T-helper 1 cell (primary cell): ENCODE measurements at places on chromosomes 1 and 21.

DNA sequence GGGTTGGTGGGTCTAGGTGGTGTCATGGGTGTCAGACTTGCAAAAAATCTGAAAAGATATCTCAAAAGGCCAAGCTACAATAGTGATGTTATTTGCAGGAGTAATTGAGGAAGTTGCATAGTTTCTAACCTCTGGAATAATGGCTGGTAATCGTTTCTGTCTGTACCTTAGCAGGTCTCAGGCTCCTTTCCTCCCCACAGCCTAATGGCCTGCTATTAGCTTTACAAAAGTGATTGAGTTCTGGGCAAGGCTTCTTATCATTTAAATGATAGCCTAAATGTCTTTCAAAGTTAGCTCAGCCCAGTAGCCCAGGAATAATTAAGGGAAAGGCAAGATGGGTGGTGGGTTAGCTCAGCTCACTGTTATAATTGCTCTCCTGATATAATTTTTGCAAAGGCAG lies 37.7 kb upstream of the IGSF5 start:
- no peak for DNase-seq

DNA sequence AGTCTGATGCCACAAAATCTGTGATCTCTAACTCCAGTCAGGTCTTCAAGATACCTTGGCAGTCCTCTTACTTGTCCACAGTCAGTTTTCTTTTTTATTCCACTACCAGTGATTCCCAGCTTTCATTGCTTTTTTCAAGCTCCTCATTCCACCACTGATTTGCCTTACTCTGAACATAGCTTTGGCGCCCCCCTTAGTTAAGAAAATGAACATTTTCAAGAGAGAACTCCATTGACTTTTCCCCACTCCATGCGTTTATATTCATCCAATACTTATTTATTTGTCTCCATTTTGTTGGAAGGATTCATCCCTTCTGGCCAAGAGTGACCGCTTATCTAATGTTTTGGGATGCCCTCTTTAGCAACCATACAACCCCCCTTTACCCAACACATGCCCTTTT lies 33.9 kb upstream of the IPO9 start:
- no peak for DNase-seq

DNA sequence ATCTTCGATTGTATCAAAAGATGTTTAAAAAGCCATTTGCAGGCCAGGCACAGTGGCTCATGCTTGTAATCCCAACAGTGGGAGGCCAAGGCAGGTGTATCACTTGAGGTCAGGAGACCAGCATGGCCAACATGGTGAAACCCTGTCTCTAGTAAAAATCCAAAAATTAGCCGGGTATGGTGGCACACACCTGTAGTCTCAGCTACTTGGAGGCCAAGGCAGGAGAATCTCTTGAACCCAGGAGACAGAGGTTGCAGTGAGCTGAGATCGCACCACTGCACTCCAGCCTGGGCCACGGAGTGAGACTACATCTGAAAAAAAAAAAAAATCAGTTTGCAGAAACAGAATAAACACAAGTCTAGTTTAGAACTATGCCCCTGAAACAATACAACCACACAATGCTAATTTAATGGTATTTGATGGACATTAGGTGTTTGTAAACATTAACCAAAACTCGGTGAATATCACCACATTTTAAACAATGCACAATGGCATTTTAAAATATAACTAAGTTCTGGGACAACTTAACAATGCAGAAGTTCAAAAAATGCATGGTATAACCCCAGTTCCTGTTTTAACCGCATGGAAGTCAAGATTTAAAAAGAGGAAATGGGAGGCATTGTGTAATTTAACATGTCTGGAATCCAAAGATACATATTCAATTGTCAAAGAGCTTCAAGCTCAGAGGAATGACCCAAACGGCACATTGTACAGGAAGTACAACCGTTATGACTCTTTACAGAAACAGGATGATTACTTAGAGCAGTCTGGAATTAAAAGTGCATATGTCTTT lies 7.1 kb upstream of the PTTG1IP start:
- DNase-seq: peak; percentile 48

DNA sequence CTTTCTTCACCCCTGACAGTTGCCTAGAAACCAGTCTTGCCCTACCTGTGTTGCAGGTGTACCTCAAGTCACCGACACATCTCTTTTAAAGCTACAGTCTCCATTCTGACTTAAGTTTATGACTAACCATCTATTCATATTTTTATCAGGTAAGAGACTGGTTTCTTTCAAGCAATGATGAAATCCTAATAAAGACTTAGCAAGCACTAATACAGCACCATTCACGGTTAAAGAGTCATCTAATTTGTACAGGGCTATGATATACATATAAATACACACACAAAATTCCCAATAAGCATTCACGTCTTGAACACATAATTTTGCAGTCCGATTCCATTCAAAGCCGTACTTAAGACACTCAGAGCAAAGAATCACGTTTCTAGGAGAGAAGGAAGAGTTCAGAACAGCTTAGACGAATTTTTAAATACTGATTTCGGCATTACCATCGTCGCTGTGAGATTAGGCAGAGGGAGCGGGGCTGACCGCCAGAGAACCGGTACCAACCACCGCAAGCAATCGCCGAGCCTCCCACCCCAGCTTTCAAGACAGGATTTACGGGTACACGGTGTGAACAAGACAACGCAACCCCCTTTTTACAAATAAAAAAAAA lies 943 bp downstream of the ERRFI1 start:
- no peak for DNase-seq

- no peak for DNase-seq
Measured at GRCh38 chr1:242016479-242016878, 17.6 kb upstream of the MAP1LC3C start.

DNA sequence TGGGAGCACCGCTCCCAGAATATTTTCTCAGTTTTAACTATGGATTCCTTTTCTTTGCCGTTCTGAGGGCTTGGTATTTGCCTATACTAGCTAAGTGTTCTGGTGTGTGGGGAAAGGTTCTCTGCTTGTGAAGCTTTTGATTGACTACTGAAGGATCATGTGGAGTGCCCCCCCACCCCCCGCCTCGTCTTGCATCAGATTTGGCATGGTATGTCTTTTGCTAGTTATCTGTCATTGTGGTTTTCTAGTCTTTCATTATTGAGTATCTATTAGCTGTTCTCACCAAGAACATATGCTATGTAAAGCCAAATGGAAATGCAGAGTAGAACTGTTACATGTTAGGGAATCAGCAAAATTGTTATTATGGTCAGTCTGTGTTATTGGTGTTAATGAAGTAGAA lies 58.3 kb downstream of the MACF1 start:
- peak; percentile 50 for DNase-seq

GRCh38 chr1:161981126-161981525 lies 42.5 kb downstream of the OLFML2B start:
- no peak for DNase-seq

GRCh38 chr1:202671399-202671798 lies 38.9 kb downstream of the SYT2 start:
- DNase-seq: no peak

DNA sequence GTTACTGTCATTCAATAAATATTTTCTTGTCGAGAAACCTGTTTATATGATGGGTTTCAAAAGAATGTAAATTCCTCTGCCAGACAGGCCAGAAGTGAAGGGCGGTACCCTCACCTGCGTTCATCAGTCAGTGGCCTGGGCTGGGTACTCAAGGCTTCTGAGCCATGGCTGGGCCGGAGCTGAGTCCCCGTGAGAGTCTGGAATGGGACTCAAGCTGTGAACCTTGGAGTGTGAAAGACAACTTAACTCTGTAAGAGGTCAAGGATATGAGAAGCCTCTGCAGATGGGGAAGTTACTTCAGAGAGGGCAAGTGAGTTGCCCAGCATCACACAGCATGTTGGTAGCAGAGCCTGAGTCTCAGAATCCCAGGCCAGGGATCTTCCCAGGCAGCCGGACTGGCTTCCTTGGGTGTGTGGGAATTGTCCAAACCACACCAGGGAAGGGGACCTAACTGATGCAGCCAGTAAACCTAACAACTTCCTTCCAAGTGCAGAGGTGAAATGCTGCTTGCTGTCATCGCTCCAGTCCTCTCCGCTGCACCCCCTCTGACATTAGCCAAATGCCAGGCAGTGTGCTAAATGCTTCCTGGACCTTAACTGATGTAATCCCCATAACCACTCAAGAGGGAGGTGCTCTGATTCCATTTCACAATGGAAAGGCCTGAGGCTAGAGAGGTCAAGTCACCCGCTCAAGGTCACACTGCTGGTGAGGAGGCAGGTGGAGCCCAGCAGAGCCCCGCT lies 4.8 kb downstream of the DISP3 start:
- no peak for DNase-seq

DNA sequence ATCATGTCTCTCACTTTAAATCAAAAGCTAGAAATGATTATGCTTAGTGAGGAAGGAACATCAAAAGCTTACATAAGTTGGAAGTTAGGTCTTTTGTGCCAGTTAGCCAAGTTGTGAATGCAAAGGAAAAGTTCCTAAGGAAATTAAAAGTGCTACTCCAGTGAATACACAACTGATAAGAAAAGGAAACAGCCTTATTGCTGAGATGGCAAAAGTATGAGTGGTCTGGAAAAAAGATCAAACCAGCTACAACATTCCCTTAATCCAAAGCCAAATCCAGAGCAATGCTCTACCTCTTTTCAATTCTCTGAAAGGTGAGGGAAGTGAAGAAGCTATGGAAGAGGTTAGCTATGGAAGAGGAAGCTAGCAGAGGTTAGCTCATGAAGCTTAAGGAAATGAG lies 378.7 kb downstream of the KCNT2 start:
- no peak for DNase-seq
